H1 (cell line): ENCODE measurements at places on chromosomes 3 and 15. TPM values are rescaled to one million over a fixed set of nuclear protein-coding genes. Genes with fewer than 3 reads are reported as not detected.

Gene CHST13
- 11.7 and 15.6 TPM in 2 replicates for polyA plus RNA-seq

Gene GHRL
- polyA plus RNA-seq: 0.06 and 0.32 TPM in 2 replicates

Gene PRR20G
- 0.24 and 0.67 TPM in 2 replicates for polyA plus RNA-seq

Gene CCDC50
- 7.3 and 9.3 TPM in 2 replicates for polyA plus RNA-seq

Gene MESD
- polyA plus RNA-seq: 9.0 and 11.0 TPM in 2 replicates

Gene MAP3K13
- 3.9 and 6.8 TPM in 2 replicates for polyA plus RNA-seq

Gene LMAN1L
- not detected in 2 replicates for polyA plus RNA-seq

Gene LYZL4
- not detected in 2 replicates for polyA plus RNA-seq

Gene BTLA
- not detected in 2 replicates for polyA plus RNA-seq

Gene CORO2B
- polyA plus RNA-seq: 6.1 and 6.7 TPM in 2 replicates

Gene FNDC3B
- polyA plus RNA-seq: 14.1 and 15.7 TPM in 2 replicates

Gene TM6SF1
- 0.74 and 0.86 TPM in 2 replicates for polyA plus RNA-seq

Gene TRPM1
- polyA plus RNA-seq: 0.05 and 0.16 TPM in 2 replicates

Gene C3orf20
- polyA plus RNA-seq: not detected in 2 replicates

Gene RHCG
- 0.53 and 0.68 TPM in 2 replicates for polyA plus RNA-seq

Gene WDR93
- 0.03 and 0.08 TPM in 2 replicates for polyA plus RNA-seq

Gene TIGIT
- polyA plus RNA-seq: 0.02 and 0.17 TPM in 2 replicates

Gene CACNA2D3
- polyA plus RNA-seq: 0.78 and 1.5 TPM in 2 replicates

Gene KNG1
- 0.05 TPM in 1 of 2 replicates, not detected in the other for polyA plus RNA-seq

Gene GXYLT2
- polyA plus RNA-seq: 1.3 and 1.8 TPM in 2 replicates

Gene HCLS1
- polyA plus RNA-seq: 0.46 and 0.53 TPM in 2 replicates

Gene DPPA4
- 395 and 424 TPM in 2 replicates for polyA plus RNA-seq

Gene ARHGAP11A
- 6.9 and 8.1 TPM in 2 replicates for polyA plus RNA-seq

Gene CFAP92
- polyA plus RNA-seq: 0.77 and 1.2 TPM in 2 replicates

Gene XCR1
- polyA plus RNA-seq: 0.19 and 0.53 TPM in 2 replicates

Gene FSIP1
- 0.08 and 0.18 TPM in 2 replicates for polyA plus RNA-seq

Gene DNAJA4
- polyA plus RNA-seq: 5.1 and 6.2 TPM in 2 replicates

Gene CCR3
- not detected in 2 replicates for polyA plus RNA-seq

Gene GMPS
- polyA plus RNA-seq: 31.4 and 57.7 TPM in 2 replicates

Gene HEG1
- polyA plus RNA-seq: 5.0 and 5.3 TPM in 2 replicates

Gene CP
- 0.32 and 0.46 TPM in 2 replicates for polyA plus RNA-seq

Gene ITIH1
- not detected in 2 replicates for polyA plus RNA-seq

Gene FAM43A
- polyA plus RNA-seq: 2.3 and 4.9 TPM in 2 replicates

Gene NAALADL2
- polyA plus RNA-seq: 0.12 and 0.30 TPM in 2 replicates

Gene P2RY14
- polyA plus RNA-seq: not detected in 2 replicates

Gene ATP8B4
- polyA plus RNA-seq: 0.17 TPM in 2 replicates

Gene COPB2
- polyA plus RNA-seq: 25.2 and 40.3 TPM in 2 replicates

Gene TM4SF1
- 0.85 and 1.3 TPM in 2 replicates for polyA plus RNA-seq

Gene AADAC
- not detected in 2 replicates for polyA plus RNA-seq

Gene EHHADH
- polyA plus RNA-seq: 0.82 and 1.4 TPM in 2 replicates

Gene IQCF5
- polyA plus RNA-seq: not detected in 2 replicates

Gene CFAP100
- polyA plus RNA-seq: 0.09 and 0.17 TPM in 2 replicates
